ENCODE measurements at places on chromosomes 4 and X.

DNA sequence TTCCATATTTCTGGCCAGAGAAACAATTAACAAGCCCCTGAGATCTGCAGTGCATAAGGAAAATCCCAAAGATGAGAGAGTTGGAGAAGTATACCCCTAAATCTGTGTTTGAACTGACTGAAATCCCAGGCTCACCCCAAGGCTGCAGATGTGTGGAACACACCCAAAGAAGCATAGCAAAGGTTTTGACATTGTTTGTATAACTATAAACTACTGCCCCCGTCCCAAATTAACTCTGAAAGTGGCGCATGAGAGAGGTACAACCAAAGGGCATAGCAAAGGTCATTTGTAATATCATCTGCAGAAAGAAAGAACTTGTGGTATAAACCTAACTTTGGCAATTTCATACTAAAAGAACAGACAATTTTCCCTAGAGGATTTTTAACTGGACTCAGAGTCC, 157.9 kb downstream of the DCAF12L1 start:
- no peak for DNase-seq

DNA sequence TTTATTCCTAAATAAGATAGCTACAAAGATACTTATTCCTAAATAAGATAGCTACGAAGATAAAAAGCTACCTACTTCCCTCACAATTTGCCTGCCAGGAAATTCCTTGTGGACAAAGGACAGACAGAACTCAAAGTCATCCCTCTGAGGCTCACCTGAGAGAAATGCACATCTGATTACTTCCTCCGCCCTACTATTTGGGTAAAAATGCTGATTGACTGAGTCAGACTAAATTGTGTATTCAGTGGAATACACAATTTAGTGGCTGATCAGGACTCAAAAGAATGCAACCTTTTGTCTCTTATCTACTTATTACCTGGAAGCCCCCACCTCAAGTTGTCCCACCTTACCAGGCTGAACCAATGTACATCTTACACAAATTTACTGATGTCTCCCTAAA, 10.3 kb upstream of the MAGEB16 start:
- DNase-seq = no peak

- DNase-seq = no peak
Observed at GRCh38 chrX:65045001-65045400, 68.8 kb upstream of the ZC4H2 start.

DNA sequence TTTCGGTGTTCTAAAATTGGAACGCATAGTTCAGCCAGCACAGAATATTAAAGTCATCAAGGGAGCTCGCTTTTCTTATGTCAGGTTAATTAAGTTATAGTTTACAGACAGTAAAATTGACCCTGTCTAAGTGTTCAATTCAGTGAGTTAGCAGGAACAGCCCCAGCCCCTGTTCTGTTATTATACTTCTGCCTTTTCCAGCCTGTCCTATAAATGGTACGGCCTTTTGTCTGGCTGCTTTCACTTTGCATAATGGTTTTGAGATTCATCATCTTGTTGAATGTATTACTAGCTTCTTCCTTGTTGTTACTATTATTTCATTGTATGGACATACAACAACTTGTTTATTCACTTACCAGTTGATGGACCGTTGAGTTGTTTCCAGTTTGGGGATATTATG, 9.5 kb downstream of the CXCL13 start:
- DNase-seq = no peak

DNA sequence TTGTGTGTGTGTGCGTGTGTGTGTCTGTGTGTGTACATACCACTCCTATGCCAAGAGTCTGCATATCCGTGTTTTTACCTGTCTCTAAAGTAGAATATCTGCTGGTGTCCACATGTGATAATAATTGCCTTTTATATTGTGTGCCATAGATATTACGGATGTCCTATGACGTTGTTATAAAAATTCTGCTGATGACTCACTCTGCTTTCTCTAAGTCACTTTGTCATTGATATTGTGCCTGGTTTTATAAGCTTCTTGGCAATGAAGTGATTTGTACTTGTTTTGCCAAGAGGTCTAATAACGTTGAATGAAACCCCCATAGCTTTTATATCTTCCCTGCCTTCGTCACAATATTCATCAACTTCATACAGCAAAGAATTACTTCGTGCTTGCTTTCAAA, 102.6 kb upstream of the C1GALT1C1 start:
- DNase-seq = no peak

- DNase-seq = no peak
Observed at GRCh38 chr4:165177725-165178666, 29.4 kb upstream of the KLHL2 start.

DNA sequence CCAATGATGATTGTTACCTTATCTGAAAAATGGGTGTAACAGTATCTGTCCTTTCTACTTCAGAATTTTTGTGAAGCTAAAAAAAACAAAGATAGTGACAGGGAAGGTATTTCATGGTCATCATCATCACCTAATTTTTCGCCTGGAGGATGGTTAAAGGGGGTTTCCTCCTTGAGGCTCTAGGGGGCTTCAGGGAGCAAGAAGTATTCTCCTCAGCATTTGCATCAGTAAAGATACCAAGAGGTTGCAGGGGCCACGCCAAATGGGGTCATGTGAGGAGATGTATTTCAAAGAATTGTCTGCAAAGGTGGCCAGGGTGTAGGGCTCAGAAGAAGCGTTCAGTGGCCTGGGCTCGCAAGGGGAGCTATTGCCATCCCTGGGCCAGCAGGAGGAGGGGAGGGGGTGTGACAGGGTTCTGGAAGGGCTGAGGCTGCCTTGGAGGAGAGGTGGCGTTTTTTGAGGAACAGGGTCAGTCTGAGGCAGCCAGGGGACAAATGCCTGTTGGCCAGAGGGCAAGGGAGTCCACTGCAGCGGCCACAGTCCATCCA, 7.3 kb upstream of the NSG1 start:
- no peak for DNase-seq

DNA sequence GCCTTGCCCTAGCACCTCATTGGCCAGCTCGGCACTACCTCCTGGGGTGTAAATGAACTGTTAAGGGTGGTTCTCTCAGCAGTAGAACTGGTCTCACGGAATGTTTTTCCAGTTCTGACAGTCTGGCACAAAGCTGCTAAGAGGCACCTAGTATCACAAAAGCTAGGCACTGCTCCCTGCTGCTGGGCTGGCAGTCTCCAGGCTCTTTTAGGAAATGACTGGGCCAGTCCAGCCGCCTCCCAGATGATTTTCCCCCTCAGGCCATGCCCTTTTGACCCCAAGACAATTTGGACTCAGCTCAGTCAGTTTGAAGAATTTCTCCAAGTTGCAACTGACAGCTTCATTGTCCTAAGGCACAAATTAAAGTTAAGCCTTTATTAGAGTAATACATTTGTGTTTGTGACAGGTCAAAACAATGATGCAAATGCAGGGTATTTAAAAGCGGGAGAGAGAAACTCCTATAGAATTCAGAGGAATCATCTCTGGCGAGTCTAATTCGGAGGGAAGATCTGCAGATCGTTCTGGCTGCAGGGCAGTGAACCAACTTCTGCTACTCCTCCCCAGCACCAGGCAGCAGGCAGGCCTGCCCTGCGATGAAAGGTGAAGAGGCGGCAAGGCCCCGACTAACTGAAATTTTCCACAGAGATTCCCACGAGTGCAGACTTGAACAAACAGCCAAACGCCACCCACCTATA, 7.9 kb downstream of the FRMD7 start:
- DNase-seq = no peak

- no peak for DNase-seq
Observed at GRCh38 chr4:146643812-146644401, 5.2 kb downstream of the POU4F2 start.

DNA sequence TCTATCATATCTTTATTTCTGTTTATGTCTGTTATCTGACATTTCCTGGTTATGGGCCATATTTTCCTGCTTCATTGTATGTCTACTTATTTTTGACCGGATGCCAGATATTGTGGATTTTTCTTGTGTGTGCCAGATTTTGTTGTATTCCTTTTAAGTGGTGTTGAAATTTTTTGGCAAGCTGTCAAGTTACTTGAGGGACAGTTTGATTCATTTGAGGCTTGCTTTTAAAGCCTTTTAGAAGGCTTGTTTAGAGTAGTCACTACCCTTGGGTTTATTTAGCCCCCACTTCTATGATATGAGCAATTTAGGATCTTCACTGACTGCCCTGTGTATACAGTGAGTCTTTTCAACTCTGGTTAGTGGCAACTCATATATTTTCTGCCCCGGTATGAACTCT, 29.2 kb upstream of the NPY2R start:
- DNase-seq = no peak

GRCh38 chrX:71017396-71017939, 50.7 kb downstream of the SNX12 start:
- no peak for DNase-seq

DNA sequence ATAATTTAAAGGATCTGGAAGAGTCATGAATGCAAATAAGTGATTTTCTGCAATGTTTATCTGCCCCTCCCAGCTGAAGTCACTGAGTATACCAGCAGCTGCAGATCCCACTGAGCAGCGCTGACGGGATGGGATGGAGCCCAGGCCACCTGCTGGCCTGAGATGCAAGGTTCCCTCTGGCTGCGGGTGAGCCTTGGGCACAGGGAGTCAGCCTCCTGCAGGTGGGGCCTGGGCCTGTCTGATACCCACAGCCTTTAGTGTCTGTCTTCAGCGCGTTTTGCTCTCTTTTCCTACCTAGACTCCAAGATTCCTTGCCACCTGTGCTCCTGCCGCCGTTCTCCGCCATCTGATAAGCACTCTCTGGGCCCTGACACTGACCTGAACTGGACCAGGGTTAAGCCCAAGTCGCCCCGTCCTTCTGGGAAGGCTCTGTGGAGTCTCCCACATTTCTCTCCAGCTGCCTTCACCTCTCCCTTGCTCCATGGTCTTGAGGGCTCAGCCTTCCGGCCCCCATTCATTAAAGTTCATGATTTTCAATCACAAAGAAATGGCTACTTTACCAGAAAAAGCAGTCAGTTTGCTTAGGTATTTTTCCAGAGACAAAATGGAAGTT, 223.1 kb upstream of the FAT1 start:
- peak; percentile 90 for DNase-seq

GRCh38 chrX:129144172-129145038, 378.9 kb downstream of the SMARCA1 start:
- DNase-seq = no peak

GRCh38 chr4:90474484-90474883, 347.3 kb downstream of the CCSER1 start:
- DNase-seq = no peak

- no peak for DNase-seq
Observed at GRCh38 chr4:122612540-122612939, 8.3 kb downstream of the IL21 start.

DNA sequence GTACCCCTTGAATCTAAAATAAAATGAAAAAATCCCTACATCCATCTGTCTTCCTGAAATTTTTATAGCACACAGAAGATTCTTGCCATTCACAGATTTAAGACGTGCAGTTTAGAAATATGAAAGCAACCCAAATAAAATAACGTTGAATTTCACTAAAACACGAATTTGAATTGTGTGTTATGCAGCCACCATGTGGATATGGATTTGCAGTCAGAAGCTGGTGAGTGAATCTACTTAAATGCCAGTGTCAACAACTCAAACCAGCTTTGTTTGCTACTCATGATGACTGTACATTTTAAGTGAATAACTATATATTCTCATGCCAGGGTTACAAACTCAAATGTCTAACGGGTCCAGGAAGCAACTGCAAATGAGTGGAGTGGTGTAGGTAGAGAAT, 173.0 kb upstream of the HAND2 start:
- no peak for DNase-seq

DNA sequence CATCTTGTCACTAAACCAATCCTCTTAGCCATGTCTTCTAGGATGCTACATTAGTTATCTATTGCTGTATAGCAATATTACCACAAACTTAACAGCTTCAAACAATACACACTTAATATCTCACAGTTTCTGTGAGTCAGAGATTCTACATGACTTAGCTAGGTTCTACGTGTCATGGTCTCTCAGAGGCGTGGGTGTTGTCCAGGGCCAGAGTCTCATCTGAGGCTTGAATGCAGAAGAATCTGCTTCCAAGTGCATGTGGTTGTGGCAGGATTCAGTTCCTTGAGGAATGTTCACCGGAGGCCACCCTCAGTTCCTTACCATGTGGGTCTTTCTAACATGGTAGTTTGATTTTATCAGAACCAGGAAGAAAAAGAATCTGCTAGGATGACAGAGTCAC, 26.4 kb downstream of the PPP1R2C start:
- DNase-seq = no peak

GRCh38 chr4:183157215-183157614, 58.2 kb downstream of the WWC2 start:
- DNase-seq = no peak

DNA sequence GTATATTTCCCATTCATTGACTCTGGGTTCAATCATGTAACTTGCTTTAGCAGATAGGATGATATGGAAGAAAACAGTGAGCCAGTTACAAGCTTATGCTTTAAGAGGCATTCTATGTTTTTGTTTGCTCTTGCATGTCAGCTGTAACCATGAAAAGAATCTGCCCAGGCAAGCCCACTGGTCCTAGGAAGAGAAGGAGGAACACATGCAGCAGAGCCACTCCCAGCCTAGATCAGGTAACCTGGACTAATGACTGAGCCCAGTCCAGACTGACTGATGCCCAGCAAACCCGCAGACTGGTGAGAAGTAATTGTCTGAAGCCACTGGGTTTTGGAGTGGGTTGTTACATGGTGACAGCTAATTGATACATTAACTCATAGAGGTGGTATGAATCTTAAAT, 167.9 kb downstream of the COL4A6 start:
- DNase-seq = no peak

DNA sequence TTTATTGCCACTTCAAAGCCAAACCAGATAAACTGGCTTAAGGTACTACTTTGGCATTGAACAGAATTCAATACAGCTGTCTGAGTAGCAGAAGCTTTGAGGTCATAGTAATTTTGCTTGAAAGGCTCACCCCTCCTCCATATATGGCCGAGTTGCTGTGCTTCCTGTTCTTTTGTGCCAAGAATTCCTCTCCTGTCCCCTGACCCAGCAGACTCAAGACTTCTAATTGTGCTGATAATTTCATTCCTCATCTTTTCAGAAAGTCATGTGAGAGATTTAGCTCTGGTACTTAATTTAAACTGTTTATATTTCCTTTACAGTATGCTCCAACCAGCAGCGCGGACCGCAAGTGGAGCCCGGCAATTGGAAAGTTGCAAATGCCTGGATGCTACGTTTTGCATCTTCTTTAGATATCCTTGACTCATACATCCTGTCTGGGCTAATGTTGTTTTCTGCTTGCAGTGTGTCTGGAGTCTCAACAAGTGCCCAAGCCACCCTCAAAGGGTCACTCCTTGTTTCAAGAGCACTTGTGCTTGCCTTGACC, 373.4 kb downstream of the PDGFC start:
- no peak for DNase-seq

GRCh38 chr4:8908206-8908893, 36.7 kb upstream of the HMX1 start:
- no peak for DNase-seq

DNA sequence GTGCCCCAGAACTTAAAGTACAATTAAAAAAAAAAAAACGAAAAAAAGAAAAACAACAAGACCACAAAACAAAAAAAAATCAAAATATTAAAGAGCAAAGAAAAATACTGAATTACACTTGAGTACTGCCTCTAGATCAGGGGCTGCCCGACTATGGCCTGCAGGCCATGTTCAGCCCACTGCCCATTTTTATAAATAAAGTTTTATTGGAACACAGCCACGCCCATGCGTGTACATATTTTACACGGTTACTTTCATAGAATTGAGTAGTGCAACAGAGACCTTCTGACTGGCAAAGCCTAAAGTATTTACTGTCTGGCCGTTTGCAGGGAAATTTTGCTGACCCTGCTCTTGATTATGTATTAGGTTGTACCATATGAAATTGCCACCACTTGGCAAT, 130.5 kb downstream of the ATXN3L start:
- DNase-seq = no peak

- DNase-seq = peak; percentile 51
Observed at GRCh38 chr4:170089274-170089667, 485 bp downstream of the AADAT start.

- DNase-seq = no peak
Observed at GRCh38 chr4:6372649-6373525, 99.5 kb downstream of the PPP2R2C start.
